ENCODE measurements at places on chromosomes 12 and 14.

DNA sequence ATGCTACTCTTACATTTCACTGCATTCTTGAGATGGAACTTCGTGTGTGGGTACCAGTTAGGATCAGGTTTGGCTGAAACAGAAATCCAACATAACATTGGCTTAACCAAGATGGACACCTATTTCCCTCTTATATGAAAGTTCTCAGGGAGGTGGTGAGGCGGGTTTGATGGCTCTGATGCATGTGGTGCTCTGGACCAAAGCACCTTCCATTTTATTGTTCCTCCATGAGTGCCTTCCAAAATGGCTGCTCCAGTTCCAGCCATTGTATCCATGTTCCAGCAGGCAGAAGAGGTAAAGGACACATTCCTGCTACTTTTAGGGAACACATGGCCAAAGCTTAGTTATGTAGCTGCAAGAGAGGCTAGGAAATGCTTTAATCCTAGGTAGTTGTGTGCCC is 29.6 kb downstream of the BRI3BP start:
- H3K4me1 ChIP-seq, result no peaks in the 10 kb centered on the region
- no peak for DNase-seq
- H3K27ac ChIP-seq, result no peak overlapping the region
- no peaks in the 10 kb centered on the region for H3K27me3 ChIP-seq
- no peak overlapping the region for H3K4me3 ChIP-seq

- no peak for DNase-seq
- H3K4me1 ChIP-seq, result peaks cover 10% of the 10 kb centered on the region
- no peak overlapping the region for H3K4me3 ChIP-seq
- H3K27me3 ChIP-seq, result peaks cover 2% of the 10 kb centered on the region
- H3K27ac ChIP-seq, result no peak overlapping the region
These were observed 155.8 kb upstream of the MYL2 start for GRCh38 chr12:111076199-111076598.

DNA sequence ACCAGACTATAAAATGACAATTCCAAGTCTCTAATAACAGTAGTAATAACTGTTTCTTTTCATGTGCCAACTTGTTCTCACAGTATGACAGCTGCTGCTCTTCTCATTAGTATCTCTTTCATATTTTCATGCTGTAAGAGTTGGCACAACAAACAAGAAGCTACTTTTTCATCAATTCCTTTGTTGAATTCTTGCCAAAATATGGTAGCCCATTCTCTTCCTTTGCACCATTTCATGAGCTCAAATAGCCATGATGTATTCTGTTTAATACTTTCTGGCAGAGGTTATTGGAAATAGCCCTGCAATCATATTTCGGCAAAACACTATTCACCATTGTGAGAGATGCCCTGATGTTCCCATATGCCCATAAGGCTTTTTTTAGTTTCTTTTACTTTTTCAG is 1100.7 kb downstream of the TRHDE start:
- no peaks in the 10 kb centered on the region for H3K27me3 ChIP-seq
- H3K27ac ChIP-seq, result no peak overlapping the region
- no peak overlapping the region for H3K4me3 ChIP-seq
- no peaks in the 10 kb centered on the region for H3K4me1 ChIP-seq

- no peak overlapping the region for H3K27ac ChIP-seq
- DNase-seq, result no peak
- no peak overlapping the region for H3K4me3 ChIP-seq
These were observed 89.0 kb upstream of the PTPRR start for GRCh38 chr12:71009430-71010142.

DNA sequence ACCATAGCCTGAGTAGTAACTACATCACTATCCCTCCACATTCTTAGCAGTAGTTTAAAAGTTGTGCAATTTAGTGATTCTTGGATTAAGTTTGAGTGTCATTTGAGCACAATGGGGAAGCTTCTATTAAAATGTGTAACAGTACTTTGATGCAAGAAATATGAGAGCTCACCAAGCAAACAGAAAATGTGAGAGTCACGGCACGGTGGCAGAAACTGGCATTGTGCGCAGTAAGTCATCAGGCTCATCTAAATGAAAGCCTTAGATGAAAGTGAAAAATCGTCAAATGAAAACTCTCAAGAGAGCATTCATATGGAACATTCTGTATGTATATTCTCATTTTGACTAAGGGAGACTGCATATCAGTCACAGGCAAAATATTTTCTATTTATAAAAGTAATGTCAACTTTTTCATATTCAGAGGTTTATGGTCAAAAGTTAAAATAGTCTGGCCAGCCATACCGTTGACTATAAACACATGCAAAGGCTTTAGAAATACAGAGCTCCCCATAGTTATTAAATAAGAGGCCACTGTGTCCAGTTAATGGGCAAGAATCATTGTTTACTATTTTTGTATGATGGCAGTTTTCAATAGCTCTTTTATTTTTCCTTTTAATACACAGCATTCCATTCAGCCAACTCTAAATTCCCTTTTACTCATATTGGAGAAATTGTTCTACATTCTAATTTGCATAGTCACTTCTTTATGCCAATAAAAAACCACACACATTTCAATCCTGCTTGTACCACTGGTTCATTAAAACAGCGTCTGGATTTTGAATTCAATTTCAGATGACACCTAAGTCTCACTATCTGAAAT is 167.9 kb downstream of the PRKD1 start:
- no peak overlapping the region for H3K4me3 ChIP-seq
- H3K27ac ChIP-seq, result no peak overlapping the region
- H3K27me3 ChIP-seq, result no peaks in the 10 kb centered on the region
- DNase-seq, result no peak
- H3K36me3 ChIP-seq, result no peaks in the 10 kb centered on the region

Data from CD4-positive, alpha-beta T cell (primary cell).